Non-pigmented ciliary epithelial cell (primary cell): ENCODE measurements at places on chromosomes 1 and 21.

- no peak for DNase-seq
These were observed 86.6 kb upstream of the S1PR1 start for GRCh38 chr1:101150266-101150665.

DNA sequence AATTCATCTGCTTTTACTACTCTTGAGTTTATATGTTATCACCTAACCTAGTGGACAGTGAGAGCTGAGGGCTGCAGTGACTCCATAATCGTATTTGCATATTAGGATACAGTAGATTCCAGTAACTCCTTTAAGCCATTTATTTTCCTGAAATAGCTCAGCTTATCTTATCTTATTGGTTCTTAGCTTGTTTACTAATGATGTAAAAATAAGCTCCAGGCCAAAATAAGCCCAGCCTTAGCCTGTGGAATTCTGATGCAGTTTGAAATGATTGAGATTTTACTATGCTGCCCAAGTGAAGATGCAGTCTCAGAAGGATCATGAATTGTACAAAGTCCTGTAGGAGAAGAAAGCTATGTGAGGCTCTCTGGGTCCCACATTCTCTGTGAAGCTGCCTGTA, 18.1 kb downstream of the ATP1A1 start:
- no peak for DNase-seq

DNA sequence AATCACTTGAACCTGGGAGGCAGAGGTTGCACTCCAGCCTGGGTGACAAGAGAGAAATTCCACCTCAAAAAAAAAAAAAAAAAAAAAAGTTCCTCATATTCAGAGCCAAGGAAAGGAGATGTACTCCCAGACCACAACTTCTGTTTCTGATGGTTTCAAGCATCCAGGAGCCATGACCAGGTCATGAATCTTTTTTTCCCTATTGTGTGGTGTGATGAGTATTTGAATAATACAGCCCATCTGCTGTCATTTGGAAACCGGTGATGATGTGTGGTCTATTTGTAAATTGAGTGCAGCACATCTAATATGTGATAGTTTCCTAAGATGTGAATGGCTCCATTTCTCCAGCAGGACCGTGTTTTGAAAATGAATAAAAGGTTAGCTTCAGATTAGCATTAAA, 18.6 kb downstream of the PIK3CD start:
- no peak for DNase-seq

- no peak for DNase-seq
These were observed 2.8 kb downstream of the DNTTIP2 start for GRCh38 chr1:93876244-93876643.

DNA sequence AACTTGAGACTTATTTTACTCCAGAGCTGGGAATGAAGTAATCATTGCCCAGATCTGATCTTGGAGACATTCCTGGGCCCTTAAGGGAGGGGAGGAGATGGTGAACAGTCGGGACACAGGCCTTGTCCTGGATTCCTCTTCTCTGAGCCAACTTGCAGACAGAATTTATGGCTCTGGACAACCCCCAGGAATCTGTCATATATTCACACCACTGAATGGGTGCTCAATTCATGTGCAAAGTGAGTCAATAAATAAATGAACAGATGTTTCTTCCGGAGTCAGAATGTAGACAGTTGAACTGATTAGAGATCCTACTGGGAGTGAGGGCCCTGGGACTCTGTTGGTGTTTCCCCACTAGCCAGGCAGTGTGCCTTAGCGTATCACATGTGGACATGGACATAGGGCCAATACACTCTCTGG, 2.6 kb downstream of the TUFT1 start:
- DNase-seq, result no peak

GRCh38 chr1:220983877-220984635, 104.8 kb downstream of the HLX start:
- DNase-seq, result no peak

GRCh38 chr1:40630488-40631223, 34.8 kb downstream of the RIMS3 start:
- no peak for DNase-seq

GRCh38 chr21:39048064-39048463, 135.2 kb downstream of the PSMG1 start:
- no peak for DNase-seq

DNA sequence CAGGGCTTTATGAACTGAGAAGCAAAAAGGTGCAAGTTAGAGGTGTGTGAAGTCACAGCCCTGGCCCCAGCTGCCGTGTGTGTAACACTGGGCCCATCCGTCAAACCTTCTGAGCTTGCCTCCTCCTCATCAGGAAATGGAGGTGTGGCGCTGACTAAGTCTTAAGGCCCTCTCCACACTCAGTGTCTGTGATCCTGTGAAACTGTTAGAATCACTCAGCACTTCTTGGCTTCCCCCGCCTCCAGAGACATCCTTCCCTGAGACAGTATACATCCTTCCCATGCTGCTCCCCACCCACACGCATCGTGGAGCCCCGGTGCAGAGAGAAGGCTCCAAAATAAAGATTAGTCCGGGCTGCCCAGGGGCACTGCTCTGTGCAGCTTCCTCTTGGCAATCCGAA, 33.3 kb downstream of the LRP8 start:
- DNase-seq, result peak; percentile 23

DNA sequence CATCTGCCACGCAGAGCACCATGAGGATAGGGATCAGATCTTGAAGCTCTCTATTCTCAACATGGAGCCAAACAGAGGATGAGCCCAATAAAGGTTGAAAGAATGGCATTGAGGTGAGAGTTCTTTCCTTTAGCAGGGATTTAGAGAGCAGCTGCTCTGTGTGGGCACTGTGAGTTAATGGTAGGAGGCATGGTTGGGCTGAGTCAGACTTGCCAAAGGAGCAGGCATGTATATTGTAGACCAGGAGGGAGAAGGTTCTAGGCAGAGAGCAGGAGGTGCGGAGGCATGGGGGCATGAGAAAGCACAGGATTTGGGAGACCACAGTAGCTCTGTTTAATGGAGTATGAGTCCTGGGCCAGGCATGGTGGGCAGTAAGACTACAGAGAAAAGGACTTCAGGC, 32.0 kb downstream of the TMEM53 start:
- DNase-seq, result no peak

DNA sequence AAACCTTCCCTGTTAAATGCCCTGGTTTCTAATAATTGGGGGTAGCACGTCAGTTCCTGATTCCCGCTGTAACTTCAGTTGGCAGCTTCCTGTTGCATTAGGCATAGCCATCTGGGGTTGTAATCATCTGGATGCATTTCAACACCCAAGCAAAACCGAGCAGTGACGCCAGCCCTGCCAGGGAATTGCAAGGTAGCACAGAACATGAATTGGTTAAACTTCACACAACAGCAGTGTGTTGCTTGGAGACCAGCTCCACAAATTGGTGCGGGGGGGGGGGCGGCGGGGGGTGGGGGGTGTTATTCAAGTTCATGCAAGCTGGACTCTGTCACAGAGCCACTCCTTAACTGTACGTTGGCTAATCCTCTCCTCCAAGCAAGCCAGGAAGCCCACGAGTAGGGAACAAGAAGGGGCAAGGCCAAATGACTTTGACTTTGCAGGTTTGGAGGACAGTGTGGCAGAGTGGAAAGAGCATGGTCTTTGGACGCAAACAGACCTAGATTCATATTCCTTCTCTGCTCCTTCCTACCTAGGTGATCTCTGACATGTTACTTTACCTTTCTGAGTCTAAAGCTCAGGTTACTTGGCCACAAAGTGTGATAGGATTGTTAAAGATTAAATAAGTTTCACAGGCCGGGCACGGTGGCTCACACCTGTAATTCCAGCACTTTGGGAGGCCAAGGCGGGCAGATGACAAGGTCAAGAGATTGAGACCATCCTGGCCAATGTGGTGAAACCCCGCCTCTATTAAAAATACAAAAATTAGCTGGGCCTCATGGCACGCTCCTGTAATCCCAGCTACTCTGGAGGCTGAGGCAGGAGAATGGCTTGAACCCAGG, 4.7 kb downstream of the LAX1 start:
- DNase-seq, result peak; percentile 65

DNA sequence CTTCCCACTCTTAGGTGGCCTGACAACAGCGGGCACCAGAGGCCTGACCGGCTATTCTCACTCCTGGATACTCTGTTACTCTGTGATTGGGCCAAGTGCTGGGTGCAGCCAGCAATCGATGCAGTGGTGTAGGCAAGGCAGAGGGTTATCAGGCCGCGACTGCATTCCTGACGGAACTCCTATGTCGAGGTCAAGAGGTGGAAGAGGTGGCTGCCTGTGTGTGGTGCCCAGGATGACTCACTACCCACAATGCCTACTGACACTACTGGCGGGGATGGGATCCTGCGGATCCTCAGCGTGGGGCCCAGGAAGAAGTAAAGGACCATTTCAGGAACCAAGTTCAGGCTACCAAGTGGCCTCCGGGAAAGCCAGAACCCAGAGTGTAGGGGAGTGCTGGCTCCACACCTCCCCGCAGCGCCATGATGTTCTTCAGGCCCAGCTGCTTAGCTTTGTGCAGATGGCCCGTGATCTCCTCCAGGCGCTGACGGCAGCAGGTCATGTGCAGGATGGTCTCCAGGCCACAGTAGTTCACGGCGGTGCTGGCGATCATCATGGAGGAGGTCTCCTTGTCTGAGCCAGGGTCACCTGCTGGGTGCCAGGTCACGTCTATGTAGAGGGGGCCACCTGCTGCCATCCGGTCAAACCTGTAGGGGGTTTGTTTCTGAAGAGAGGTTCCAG, 4.9 kb downstream of the MTHFR start:
- no peak for DNase-seq

GRCh38 chr1:211009944-211010343, 124.0 kb downstream of the KCNH1 start:
- no peak for DNase-seq

- DNase-seq, result no peak
These were observed 5.2 kb upstream of the VSIG8 start for GRCh38 chr1:159867664-159868026.

DNA sequence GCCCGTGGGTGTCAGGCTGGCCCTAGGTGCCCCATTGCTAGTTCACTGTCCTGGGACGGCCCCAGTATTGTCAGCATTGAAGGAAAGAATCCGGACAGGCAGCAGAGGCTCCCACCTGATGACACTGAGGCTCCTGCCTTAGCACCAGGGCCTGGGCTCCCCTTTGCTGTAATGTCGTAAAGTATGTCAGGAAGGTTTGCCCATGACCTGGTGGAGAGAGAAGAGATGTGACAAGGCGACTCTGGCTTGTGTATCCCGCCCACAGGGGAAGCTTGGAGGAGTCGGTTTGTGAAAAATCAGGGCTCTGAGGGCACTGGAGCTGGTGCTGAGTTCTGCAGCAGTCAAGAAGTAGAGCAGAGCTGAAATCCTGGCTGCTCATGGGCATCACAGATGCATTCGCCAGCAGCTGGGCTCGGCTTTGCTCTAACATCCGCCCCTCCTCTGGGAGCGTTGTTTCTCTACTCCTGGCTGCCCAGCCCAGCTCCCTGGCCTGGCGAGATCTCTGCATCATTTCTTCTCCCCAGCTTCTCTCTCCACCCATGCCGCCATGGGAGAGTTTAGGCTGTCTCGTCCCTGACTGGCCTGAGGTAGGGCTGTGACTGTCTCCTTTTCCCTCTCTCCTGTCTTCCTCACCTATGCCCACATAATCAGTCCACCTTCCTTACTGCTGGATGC, 74.1 kb downstream of the ADARB1 start:
- DNase-seq, result no peak

- DNase-seq, result no peak
These were observed 40.5 kb downstream of the S100B start for GRCh38 chr21:46564391-46564790.

DNA sequence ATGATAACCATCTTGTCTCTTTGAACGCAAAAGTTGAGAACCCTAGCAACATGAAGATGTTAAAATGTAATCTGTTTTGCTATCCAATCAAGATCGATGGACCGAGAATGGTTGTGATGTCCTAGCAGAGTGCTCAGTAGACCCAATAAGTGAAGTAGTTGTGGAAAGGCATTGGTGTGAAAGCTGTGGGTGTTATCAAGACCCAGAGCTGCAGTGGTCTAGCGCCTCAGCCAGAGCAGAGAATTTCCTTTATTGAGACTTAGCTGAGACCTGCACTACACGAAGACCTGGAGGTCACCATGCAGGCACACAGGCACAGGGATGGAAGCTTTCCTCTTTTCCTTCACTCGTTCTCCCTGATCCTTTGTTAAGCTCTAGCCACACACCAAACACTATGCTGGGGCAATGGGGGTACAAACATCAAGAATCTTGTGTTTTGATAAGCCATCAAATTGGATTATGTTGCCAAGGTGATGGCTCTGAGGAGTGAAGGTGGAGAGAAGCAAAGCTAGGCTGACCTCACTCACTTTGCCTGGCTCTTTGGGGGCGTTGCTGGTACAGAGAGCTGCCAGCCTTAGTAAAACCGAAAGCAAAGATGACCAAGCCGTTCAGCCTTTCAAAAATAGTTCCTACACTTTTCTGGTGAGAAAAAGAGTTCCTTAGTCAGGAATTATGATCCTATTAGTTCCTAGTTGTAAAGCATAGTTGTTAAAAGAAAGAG, 24.1 kb downstream of the METTL13 start:
- DNase-seq, result no peak

- DNase-seq, result no peak
These were observed 192.2 kb downstream of the FASLG start for GRCh38 chr1:172851077-172851476.

DNA sequence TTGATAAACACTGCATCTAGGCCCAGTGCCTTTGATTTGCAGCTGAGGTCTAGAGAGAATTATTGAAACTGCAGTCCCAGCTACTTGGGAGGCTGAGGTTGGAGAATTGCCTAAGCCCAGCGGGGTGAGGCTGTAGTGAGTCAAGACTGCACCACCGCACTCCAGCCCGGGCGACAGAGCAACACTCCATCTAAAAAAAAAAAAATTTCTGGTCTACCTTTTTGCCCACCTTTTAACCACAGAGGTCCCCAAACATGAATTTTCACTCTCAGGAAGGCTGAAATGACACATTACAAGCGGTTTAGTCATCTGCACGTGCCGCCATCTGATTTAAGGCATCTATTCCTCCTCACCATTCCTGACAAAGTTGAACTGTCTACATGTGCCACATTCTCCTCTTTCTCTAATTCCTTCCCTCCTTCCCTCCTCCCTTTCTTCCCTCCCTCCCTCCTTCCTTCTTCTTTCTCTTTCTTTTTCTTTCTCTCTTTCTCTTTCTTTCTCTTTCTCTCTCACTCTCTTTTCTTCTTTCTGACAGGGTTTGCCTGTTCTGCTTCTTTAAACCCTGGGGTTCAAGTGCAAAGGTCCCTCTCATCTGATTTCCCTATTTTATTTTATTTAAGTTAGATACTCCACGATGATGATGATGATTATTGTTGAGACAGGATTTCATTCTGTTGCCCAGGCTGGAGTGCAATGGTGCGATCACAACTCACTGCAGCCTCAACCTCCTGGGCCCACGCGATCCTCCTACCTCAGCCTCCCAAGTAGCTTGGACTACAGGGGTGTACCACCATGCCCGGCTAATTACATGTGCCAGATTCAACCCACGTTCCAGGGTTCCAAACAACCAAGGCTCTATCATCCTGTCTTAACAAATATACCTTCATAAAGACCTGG, 3.0 kb upstream of the SOD1 start:
- DNase-seq, result no peak
